Placental epithelial cell (primary cell): ENCODE measurements at places on chromosomes 5 and 9. TPM values are rescaled to one million over a fixed set of nuclear protein-coding genes. Genes with fewer than 3 reads are reported as not detected.

Gene ZBED3
- under 0.01 and 0.22 TPM in 2 replicates for total RNA-seq

Gene ZNF354C
- 6.0 and 9.8 TPM in 2 replicates for total RNA-seq

Gene FOXI1
- total RNA-seq: not detected in 2 replicates

Gene SPAG8
- total RNA-seq: 0.65 and 1.2 TPM in 2 replicates

Gene STK32A
- 18.5 and 44.4 TPM in 2 replicates for total RNA-seq

Gene EGFL7
- 2.0 TPM in 2 replicates for total RNA-seq

Gene GAS1
- total RNA-seq: 2.5 and 13.7 TPM in 2 replicates

Gene MEIKIN
- 0.39 and 0.54 TPM in 2 replicates for total RNA-seq

Gene LRRC70
- total RNA-seq: 0.65 and 2.0 TPM in 2 replicates
